Activated CD4-positive, alpha-beta T cell treated with anti-CD3 and anti-CD28 coated beads for 36 hours (primary cell): ENCODE measurements at places on chromosomes 13 and 19. TPM values are rescaled to one million over a fixed set of nuclear protein-coding genes. Genes with fewer than 3 reads are reported as not detected.

TEX30 gene
- 25.8 TPM for total RNA-seq

METTL21C gene
- total RNA-seq = not detected

HTR2A gene
- total RNA-seq = not detected

GIPR gene
- 4.5 TPM for total RNA-seq
